EL (cell line): ENCODE measurements at places on chromosomes 7 and 10.

- no peak for DNase-seq
Observed at GRCh38 chr7:151094675-151095074, 8.4 kb downstream of the AGAP3 start.

- peak; percentile 51 for DNase-seq
Observed at GRCh38 chr7:91034459-91035368, 229.5 kb upstream of the FZD1 start.

DNA sequence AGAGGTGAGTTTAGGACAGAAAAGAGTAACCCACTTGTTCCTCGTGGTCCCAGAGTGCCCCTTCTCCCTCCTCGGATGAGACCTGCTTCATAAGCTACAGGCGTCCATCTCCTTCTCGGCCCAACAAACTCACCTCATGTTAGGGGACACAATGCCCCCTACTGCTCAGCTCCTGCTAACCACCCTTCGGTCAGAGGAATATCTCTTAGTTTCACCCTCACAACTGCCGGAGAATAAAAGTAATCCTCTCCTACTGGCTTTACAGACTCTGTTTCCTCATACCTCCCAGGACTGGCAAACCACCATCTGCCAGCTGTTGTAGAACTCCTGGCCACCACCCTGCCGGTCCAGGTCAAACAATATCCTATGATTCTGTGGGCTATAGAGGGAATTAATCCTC is 3.2 kb downstream of the AKR1B15 start:
- DNase-seq, result peak; percentile 3

- DNase-seq, result no peak
Observed at GRCh38 chr10:61834519-61834918, 67.0 kb upstream of the ARID5B start.

DNA sequence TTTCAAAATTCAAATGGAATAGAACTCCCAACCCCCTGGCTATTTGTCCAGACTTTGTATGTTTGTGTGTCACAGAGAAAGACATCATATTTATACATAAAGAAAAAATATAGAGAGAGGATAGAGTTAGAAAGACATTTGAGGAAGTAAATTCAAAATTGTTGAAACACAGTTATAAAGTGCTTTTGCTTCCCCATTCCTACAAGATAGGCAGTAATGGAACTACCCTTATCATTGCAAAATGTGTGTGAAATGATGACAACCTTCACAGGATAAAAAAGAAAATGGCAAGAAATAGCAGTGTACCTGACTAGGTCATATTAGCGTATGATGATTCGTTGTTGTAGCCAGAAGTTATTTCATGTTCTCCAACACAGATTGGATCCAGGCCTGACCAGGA is 63.1 kb downstream of the FZD1 start:
- no peak for DNase-seq

DNA sequence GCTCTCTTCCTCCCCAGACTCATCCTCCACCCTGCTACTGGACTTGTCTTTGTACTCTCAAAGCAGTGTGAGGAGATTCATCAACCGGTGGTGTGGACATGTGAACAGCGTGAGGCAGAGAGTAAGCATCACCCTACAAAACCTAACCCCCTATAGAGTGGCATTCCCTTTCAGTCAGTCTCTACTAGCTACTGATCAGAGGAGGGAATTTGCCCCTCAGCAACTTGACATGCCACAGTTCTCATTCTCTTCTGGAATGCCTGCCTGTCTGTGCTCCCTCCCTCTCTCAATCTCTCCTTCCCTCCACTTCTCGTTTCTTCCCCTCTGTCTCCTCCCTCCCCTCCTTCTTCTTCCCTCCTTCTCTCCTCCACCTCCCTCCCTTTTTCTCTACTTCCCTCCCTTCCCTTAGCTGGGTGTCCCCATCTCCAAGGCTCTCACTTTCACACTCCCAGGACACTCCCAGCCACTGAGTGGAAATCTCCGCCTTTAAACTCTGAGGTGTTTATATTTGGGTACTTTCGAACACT is 24.6 kb downstream of the H2AZ2 start:
- no peak for DNase-seq

DNA sequence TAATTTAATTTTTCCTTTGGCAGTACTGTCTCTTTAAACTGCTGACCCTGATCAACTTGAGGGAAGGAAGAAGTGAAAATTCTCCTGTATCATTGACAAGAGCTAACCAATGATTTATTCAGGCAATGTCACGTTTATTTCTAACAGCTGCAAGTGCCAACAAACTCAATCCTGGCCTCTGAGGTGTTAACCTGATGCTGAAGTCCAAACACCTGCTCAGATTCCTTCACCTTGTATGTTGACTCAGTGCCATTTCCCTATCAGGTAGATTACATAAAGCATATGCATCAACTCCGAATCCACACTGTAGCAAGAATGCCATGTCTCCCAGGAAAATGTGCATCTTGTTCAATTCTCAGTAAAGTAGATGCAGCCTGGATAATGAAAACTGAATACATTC is 820.0 kb downstream of the XPNPEP1 start:
- DNase-seq, result no peak

- no peak for DNase-seq
Observed at GRCh38 chr10:36366843-36367242, 724.7 kb upstream of the FZD8 start.

DNA sequence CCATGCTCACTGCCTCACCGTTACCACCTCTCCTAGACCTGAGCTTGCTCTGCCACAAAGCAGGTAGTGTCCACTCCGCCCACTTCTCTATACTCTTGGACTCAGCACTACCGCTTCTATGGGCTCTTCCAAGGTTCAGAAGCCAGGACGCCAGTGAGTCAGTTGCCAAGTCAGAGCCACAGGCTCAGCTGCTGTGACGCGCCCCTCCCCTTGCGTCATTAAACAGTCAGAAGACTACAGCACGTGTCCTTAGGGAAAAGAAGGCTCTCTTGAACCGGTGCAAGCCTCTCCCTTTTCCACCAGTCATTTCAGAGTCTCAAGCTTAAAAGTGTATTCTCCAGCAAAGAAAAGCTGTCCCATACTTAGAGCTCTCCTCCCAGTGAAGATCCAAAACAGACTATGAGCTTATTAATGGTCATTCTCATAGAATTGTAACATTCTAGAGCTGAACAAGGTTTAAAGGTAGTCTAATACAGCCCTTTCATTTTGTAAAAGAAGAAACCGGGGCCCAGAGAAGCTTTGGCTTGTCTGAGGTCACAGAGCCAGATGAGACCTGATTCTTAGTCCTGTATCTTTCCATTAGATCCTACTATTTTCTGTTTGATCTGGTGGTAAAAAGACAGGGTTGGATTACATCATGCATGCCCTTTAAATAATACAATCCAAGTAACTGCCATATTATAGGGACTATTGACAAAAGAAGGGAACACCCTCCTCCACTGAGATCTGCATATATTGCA is 40.9 kb upstream of the MET start:
- DNase-seq, result peak; percentile 67

DNA sequence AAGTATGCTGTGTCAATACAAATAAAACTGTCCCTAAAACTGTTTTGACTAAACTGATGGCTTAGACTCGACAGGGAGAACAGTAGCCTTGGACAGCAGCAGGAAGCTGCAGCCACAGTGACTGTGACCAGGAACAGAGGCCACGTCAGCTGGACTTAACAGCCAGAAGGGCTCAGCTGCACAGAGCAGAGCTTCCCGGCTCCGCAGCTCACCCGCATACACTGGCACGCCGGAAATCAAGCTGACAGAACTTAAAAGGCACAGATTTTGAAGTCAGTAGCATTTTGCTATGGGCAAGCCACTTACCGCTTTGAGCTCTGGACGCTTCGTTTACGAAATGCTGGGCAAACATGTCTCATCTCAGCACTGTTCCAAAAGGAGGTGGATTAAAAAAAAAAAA is 769.7 kb upstream of the AUTS2 start:
- no peak for DNase-seq

GRCh38 chr7:141950806-141951205 is 4.0 kb upstream of the CLEC5A start:
- DNase-seq, result no peak

DNA sequence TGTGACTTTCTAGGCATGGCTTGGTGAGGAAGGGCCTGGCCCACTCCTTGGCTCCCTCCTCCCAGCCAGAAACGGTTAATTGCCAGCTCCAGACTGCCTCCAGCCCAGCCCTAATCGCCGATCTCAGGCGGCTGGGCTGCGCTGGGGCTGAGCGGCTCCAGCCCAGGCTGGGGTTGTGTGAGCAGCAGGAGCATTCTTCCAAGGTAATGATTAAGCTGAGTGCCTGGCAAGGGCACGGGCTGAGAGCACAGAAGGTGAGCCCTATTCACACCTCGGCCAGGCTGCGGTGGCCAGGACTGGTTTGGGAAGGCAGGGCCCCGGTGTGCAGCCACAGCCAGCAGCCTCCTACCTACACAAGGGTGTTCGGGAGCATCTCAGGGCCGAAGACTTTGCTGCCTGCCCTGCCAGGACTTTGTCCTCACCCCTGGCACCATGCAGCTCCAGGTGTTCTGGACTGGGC is at the start of gene TMEM72:
Gene TMEM72, plus strand, starts transcription at position 257 of the 460 bp plus-strand sequence. Its CDS starts 176 bp downstream, at position 433.
- DNase-seq, result no peak

DNA sequence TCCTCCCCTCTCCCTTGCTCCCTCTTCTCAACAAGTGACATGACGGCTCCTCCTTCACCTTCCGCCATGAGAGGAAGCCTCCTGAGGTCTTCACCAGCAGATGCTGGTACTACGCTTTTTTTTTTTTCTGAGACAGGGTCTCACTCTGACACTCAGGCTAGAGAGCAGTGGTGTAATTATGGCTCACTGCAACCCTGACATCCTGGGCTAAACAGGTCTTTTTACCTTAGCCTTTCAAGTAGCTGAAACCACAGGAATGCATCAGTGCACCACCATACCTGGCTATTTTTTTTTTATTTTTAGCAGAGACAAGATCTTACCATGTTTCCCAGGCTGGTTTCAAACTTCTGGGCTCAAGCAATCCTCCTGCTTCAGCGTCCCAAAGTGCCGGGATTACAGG is 43.6 kb downstream of the MDH2 start:
- DNase-seq, result no peak

DNA sequence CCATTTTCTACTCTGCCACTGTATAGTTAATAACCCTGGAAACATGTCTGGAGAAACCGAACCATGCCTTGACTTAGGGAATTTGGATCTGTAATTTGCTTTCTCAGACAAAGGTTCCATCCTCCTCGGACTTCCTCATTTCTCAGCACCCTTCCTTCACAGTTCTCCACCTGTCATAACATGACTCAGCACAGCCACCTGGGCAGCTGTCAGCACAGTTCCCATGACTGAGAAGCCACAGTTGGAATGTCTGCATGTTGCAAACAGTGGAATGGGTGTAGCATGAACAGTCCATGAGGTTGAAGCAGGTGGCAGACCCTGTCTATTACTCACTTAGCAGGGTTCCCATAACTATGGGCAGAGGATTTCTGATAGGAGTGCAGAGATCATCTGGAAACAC is 634 bp upstream of the OR9A4 start:
- no peak for DNase-seq
